ENCODE measurements at places on chromosomes 2 and 18. TPM values are rescaled to one million over a fixed set of nuclear protein-coding genes. Genes with fewer than 3 reads are reported as not detected.

The CTLA4 gene
- total RNA-seq: not detected

DNA sequence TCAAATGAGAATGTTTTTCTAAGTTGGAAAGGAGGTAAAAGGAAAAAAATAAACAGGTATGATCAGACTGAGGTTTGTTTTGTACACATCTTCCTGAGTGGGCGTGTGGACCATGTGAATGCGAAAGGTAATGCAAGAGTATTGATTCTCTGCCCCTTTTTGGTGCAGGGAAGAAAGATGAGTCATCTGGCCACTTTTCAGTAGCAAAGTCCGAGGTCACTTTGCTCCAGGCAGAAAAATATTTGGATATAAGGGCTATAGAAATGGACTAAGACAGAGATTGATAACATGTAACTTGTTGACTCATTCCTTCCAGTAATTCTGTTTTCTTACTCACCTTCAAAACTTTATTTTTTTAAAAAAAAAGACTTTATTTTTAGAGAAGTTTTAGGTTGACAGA lies 130.5 kb downstream of the DSEL start:
- DNase-seq: peak; percentile 54

The SLC35F5 gene
- 164 TPM for total RNA-seq

DNA sequence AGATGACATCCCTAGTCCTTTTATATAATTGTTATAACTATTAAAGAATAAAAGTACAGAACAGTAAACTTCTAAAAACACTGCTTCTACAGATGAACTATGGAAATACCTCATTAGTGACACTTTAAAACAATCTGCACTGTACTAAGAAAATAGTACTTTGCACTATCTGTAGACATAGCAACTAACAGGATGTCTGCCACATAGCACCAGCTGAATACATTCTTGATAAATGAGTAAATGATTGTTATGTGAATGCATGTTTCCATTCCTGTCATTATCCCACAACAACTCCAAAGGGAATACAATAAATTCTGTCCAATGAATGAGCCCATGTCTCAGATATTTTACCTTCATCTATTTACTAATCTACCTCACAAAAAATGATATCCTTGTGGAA lies 115.3 kb upstream of the SLC35G4 start:
- no peak for DNase-seq

DNA sequence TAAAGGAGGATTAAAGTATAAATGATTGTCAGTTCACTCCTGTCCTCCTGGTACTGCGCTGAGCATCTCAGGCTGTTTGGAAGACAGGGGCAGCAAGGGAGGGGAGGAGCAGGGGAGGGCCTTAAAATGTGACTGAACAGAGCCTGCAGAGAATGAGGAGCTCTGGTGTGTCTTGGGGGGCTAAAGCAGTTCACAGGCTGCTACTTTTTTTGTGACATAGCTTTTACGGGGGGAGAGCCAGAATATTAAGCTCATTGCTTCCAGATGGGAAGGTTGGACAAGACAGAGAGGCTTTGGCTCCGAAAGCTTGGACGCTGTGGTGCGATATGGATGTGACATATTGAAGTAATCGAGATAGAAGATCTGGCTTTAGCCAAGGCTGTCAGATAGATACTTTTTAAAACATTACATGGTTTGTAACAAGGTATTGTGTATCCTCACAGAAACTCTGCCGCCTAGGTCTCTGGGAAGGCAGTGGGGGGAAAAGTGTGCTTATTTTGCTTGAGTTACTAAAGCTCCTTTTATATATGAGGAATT lies 40.5 kb downstream of the RDH14 start:
- DNase-seq: no peak

The KIF5C gene
- total RNA-seq: not detected

The SGPP2 gene
- total RNA-seq: not detected

DNA sequence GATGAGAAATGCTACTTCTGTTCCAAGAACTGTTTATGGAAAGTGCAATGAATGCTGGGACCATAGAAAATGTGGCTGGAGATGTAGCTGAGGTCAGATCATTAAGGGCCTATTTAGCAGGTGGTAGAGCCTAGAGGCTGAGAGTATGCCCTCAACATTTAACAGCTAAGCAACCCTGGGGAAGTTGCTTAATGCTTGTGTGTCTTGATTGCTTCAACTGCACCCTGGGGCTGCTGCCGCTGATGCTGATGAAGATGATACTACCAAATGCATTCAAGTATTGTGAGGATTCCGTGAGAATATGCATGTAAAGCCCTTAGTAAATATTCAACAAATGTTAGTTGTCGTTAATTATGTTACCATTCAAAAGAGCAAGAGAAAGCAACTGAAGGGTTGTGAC lies 273.2 kb downstream of the BCL11A start:
- DNase-seq: no peak

- no peak for DNase-seq
Measured at GRCh38 chr2:46325182-46325928, 28.1 kb downstream of the EPAS1 start.

The UGT1A5 gene
- total RNA-seq: not detected

The SERPINB4 gene
- not detected for total RNA-seq

The TMEM150A gene
- 8.6 TPM for total RNA-seq

The SCN7A gene
- total RNA-seq: under 0.01 TPM

The APCDD1 gene
- total RNA-seq: 0.09 TPM

GRCh38 chr2:11160731-11161455 lies 5.6 kb downstream of the SLC66A3 start:
- DNase-seq: peak; percentile 15

DNA sequence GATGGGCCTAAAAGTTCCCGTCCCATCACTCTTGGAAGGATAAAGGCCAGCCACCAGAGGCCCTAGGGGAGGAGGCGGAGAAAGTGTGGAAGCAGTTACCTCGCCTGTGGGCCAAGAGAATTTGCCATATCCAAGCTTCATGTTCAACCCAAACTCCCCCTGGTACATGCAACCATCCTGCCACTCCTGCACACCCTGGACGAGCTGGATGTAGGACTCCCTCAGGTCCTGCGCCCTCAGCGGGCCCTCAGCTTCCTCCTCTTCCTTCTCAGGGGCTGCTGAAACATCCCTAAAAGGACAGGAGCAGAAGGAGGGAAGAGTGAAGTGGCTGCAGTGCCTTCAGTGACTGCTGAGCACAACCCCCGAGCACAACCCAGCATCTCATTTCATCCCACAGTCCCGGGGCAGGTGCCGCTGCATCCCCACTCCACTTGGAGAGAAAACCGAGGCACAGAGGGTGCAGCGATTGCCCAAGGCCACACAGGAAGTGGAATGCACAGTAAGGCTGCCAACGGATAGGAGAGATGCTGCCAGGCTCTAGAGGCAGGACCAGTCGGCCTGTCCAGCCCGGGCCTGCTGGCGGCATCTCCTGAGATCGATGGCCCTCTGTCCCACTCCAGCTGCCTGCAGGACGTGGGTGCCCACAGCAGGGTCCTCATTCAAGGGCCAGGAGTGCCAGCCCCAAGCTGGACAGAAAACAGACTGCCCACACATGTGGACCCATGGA lies 2.9 kb downstream of the ANKMY1 start:
- DNase-seq: no peak

DNA sequence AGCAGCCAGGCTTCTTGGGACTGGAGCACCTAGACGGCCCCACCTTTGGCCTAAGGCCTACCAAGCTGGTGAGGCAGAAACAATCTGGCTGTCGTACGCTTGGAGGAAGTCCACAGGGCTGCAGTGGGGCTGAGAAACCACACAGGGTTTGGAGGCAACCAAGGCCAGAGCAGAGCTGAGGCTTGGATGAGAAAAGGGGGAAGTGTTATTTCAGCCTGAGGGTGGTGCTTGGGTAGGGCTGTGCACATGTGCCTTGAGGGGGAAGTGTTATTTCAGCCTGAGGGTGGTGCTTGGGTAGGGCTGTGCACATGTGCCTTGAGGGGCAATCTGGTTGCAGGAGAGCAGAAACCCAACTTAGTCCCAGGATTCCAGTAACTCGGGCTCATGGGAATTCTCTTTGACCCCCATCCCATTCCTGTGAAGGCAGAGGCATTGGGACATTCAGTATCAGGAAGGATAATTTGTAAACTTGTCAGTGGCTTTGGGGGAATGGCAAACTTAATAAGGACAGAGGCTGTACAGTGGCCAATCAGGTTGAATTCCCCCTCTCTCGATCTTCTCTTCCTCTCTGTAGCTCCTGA lies 971 bp upstream of the FBXO41 start:
- no peak for DNase-seq

The POTEF gene
- not detected for total RNA-seq

- no peak for DNase-seq
Measured at GRCh38 chr2:60259781-60260180, 293.7 kb downstream of the BCL11A start.

GRCh38 chr2:161173541-161174194 lies 13.4 kb downstream of the TANK start:
- DNase-seq: no peak

DNA sequence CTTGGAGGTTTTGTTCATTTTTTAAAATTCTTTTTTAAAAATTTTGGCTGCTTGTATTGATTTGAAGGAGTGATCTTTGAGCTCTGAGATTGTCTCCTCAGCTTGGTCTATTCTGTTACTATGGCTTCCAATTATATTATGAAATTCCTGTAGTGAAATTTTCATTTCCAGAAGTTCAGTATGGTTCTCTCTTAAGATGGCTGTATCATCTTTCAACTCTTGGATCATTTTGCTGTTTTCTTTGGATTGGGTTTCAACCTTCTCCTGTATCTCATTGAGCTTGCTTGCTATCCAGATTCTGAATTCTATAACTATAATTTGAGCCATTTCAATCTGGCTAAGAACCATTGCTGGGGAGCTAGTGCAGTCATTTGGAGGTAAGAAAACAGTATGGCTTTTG lies 270.8 kb upstream of the NT5C1B start:
- DNase-seq: peak; percentile 44

Data from fibroblast of the aortic adventitia (primary cell).